Effector memory CD8-positive, alpha-beta T cell (primary cell): ENCODE measurements at places on chromosomes 11 and 22.
A peak's percentile ranks its signal among the peaks of the same experiment; 100 is the strongest.

GRCh38 chr11:33412241-33412640 lies 155.1 kb downstream of the HIPK3 start:
- DNase-seq: no peak

DNA sequence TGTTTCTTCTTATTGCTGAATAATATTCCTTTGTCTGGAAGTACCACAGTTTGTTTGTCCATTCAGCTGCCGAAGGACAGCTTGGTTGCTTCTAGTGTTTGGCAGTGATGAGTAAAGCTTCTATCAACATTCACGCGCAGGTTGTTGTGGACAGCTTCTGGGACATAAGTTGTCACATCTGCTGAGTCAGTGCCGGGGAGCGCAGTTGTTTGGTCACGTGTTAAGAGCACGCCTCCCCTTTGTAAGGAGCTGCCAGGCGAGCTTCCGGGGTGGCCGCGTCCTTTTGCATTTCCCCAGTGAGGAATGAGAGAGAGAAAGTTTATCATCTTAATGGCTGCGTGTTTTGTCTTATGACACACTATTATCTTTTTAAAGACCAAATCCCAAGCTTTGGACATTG lies 30.3 kb downstream of the SAMM50 start:
- no peak for DNase-seq

DNA sequence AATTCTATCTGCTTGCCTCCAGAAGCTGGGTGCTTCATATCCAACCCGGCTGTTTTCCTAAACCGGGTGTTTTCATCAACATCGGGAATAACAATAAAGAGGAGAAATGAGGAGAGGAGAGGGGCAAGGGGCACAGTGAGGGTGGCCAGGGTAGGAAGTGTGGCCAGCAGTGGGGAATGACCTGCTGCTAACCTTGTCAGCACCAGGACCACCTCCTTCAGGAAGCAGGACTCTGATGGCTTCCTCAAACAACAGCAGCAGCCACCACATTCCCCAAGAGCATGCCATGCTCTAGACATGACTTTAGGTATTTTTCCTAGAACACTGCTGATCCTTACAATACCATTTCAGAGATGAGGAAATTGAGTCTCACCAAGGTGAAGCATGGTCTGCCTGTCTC lies 52.4 kb downstream of the TPBGL start:
- no peak for DNase-seq

GRCh38 chr22:47168900-47169800 lies 406.7 kb downstream of the TBC1D22A start:
- DNase-seq: no peak

GRCh38 chr22:29636751-29637150 lies 33.3 kb downstream of the NF2 start:
- DNase-seq: no peak

- DNase-seq: peak; percentile 18
Observed at GRCh38 chr11:118437208-118438125, 1.2 kb downstream of the KMT2A start.

DNA sequence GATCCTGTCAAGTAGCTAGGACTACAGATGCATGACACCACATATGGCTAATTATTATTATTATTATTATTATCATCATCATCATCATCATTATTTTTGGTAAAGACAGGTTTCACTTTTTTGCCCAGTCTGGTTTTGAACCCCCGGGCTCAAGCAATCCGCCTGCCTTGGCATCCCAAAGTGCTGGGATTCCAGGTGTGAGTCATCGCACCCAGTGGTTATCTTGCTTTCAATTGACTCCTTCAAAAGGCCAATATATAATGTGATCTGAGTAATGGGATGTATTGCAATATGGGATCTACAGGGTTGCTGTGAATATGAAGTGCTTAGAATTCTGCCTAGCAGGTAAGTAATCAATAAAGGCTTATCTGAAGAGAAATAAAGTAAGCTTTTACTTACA lies 221.2 kb downstream of the SBF2 start:
- DNase-seq: no peak

- no peak for DNase-seq
Observed at GRCh38 chr11:123469089-123469488, 39.0 kb downstream of the GRAMD1B start.

- DNase-seq: no peak
Observed at GRCh38 chr11:35256296-35256695, 117.3 kb downstream of the CD44 start.

DNA sequence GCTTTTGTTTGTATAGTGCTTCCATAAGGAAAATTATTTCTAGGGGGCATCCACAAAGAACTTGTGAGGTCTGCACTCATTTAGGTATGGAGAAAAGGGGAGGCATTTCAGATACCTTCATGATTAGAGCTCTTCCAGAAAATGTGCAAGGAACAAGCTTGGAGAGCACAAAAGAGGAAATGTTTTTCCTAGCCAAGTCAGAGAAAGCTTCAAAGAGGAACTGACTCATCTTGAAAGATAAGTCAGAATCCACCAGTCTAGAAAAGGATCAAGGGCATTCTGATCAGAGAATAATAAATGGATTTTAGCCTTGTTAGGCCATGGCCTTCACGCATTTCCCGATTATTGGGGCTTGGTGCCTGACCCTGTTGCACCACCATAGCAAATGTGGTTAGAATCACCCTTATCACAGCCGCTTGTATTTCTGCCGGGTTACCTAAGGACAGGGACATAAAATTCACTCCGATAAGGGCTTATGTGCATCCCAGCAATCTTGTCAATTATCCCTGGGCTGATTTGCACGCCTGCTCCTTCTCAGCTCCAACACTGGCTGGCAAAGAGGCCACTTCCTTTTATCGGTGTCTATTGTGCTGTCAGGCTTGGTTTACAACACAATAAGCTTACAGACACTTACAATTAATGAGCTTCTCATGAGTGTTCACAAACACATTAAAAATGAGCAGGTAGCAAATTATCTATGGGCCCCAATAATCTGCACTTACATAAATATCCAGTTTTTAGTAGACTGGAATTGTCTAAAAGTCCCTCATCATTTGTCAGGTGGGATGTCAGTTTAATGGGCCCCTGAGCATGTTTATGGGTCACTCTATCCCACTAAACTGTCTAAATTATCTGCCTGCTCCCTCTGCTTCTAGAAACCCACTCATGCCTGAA lies 613.5 kb downstream of the SOX6 start:
- DNase-seq: no peak

GRCh38 chr11:2293984-2294925 lies 7.5 kb downstream of the C11orf21 start:
- DNase-seq: no peak

GRCh38 chr11:108536783-108537182 lies 38.6 kb upstream of the POGLUT3 start:
- no peak for DNase-seq
